Non-pigmented ciliary epithelial cell (primary cell): ENCODE measurements at places on chromosomes 3 and 15.

DNA sequence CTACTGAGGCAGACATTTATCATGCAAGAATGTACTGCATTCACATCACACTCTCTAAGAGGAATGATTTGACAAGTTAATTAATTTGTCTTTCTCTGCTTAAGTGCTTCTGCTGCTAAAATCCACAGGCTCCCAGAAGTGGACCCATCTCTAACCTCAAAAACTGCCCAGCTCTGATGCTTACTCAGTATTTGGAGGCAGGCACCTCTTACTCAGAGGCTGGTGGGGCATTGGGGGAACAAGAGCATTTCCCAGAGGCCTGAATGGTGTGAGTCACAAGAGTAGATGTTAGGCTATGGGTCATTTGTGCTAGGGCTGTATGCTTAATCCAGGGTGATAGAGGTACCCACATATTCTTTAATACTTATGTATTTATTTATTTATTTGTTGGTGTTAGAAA, 34.4 kb upstream of the HCN4 start:
- no peak for DNase-seq

GRCh38 chr15:58467121-58467721, 35.4 kb downstream of the LIPC start:
- DNase-seq, result peak; percentile 49

DNA sequence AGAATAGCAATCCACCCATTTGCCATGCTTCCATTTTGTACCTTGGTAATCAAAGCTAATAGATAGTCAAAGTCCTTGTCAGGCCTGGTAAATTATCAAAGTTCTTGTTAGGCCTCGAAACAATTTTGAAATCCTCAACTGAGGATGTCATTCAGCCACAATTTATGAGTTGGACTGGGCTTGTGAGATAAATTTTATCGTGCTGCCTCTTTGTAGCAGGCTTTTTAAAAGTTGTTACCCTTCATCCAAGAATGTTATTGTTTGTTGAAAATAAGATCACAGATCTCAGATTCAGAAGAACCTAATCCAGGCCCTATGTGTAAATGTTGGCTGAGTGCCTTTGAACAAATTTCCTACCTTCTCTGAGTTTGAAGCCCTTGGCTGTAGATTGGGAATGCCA, 143.3 kb upstream of the PROK2 start:
- DNase-seq, result no peak

DNA sequence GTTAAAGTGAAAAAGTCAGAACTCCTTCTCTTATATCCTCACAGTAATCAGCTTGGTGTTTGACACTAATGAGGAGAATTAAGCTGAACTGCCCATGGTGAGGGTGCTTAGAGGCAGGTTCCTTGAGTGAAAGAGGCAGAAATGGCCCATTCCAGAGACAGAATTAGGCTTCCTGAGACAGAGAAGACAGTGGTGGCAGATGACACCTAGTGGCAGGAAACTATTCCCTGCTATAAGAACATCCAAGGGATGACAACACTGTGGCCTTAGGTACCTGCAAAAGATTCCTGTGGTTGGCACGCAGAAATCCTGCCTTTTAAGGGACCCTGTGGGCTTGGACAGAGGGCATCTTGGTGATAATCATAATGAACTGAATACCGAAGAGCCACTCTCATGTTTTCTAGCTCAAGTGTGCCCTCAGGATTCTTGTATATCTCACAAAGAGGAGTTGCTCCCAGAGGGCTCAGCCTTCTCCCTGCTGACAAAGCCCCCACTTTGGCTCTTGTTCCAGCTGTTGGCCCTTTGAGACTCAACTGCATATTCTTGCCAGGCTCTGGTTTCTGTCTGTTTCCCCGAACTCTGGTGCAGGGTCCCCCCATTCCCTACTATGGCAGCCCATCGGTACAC, 56.0 kb downstream of the KBTBD12 start:
- DNase-seq, result no peak

DNA sequence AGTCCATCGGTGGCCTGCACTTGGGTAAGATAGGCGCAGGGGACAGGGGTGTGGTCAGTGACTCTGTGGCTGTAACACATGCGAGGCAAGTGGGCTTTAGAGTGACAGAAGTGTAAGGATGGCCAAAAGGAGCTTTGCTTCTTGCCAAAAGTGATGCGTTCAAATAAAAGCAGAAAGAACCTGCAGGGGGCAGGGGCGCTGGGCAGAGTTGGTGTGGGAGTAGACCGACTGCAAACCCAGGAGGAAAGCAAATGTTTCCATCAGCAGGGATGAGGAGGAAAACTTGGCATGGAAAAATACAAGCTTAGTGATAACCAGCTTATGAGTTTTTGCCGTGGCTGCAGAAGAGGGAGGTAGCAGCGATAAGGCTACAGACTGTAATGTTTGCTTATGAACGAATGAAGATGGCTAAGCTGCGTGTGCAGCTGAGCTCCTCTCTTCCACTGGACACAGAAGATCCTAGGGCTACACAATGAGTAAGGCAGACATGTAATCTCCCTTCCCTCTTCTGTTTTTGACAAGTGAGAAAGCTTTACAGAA, 149.4 kb downstream of the WNT5A start:
- no peak for DNase-seq

GRCh38 chr15:33742306-33742705, 226.0 kb upstream of the CHRM5 start:
- DNase-seq, result no peak

DNA sequence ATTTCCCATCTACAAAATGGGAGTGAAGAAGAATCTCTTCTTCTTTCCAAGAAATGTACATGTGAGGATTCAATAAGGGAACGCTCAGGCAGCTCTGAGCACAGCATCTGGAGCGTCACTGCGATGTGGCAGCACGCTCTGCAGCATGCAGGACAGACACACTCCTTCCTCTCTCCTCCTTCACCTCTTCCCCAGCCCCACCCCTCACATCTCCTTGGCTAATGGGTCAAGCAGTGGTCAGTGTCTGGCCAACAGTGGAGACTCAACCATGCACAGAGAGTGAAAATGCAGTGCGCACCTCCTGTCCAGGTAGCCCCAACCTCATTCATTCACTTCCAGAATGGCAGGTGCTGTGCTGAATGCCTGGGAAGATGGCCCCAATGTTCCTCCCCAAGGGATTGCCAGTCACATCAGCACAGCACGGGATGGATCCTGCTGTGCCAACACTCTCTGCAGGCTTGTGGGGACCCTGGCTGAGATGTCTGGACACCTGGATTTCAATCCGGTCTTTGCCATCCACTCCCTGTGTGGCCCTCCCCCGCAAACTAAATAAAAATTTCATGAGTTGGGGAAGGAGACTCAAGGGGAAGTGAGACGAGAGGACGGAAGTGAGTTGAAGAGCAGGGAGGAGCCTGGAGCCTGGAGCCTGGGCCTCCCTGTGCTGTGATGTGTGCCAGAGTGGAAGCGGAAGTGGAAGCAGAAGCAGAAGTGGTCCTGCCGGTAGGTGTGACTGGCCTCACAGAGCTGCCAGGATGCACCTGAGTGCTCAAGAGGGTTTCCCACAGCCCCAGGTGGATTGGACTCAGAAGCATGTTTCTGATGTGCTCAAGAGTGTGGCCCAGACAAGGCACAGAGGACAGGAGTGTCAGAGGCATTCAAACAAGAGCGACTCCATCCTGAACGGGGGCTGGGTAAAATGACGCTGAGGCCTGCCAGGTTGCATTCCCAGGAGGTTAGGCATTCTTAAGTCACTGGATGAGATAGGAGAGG, 163.9 kb downstream of the SMAD6 start:
- DNase-seq, result no peak

- DNase-seq, result no peak
Measured at GRCh38 chr3:197482001-197482400, 73.8 kb downstream of the BDH1 start.

GRCh38 chr15:40808861-40809450, 1.7 kb upstream of the DNAJC17 start:
- DNase-seq, result no peak

- DNase-seq, result peak; percentile 5
Measured at GRCh38 chr15:82894971-82895520, 57.5 kb downstream of the HOMER2 start.

DNA sequence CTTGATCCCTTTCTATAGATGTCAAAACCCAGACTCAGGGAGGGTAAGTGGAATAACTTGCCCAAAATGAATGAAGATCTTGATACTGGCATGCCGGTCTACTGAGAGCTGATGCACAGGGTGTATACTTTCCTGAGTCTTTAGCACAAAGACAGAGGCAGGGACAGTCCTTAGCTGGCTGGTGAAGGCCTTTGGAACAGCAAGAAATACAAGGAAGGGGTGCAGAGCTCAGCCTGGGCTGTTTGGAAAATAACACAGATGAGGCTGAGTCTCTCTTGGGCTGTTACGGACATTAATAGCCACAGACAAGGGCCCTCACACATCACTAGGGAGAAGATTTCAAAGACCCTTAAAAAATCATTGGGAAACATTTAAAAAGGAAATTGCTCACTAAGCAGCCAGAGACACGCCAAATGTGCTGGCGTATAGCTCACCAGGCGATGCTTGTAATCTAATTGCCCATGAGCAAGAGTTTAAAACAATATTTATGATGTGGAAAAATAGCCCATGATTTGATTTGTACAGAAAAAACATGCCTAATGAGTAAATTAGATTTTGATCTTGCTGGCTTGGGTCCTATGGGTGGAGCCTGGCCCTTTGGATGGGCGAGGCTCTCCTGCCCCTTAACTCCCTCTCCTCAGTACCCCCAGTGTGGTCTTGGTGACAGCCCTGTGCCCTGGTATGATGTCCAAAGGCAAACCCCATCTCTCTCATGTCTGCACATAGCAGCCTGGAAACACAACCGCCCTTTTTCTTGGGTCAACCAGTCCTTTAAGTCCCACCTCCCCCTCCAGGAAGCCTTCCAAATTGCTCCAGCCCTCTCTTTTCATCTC, 81.8 kb upstream of the MRPS22 start:
- DNase-seq, result no peak

GRCh38 chr15:50275908-50276307, 10.4 kb upstream of the HDC start:
- DNase-seq, result no peak

GRCh38 chr3:133535971-133536881, 37.3 kb upstream of the CDV3 start:
- peak; percentile 88 for DNase-seq

- no peak for DNase-seq
Measured at GRCh38 chr15:60580650-60581376, 101.9 kb upstream of the ICE2 start.

- no peak for DNase-seq
Measured at GRCh38 chr3:193831495-193832455, 238.8 kb downstream of the OPA1 start.

- DNase-seq, result no peak
Measured at GRCh38 chr3:59660852-59661625, 611.2 kb upstream of the CFAP20DC start.

DNA sequence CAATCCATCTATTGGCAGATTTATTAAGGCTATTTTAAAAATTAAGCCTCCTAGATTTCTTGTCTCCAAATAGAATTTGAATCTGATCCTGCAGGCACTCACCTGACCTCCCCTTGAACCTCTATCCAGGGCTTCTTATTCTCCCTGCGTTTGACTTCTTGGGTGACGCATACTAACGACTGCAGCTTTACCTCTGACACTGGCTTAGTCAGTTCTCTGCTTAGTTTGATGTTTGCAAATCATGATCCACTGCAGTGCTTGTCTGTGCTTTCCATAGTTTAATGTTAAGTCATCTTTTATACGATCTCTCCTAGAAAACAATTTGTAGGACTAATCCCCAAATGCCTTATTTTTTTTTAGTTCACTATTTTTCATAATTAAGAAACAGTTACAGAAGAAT, 233.1 kb downstream of the ROBO1 start:
- DNase-seq, result no peak

GRCh38 chr3:59237121-59237520, 187.3 kb upstream of the CFAP20DC start:
- DNase-seq, result no peak

DNA sequence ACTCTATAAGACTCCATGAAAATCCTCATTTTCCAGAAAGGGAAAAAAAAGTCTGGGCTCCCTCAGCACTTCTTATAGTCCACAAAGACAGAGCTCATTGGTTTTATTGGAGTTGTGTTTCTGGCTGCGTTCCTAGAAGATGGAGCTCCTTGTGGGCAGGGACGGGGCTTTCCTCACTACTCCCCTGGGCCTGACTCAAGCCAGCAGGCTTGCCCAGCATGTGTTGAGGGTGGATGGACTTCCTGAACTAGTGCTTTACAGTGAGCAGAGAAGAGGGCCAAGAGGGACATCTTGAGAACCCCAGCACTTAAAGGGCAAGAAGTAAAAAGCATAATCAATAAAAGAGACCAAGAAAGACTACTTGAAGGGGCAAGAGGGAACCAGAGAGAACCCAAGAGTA, 43.2 kb upstream of the EPHB1 start:
- DNase-seq, result no peak

GRCh38 chr3:148269816-148270215, 427.9 kb upstream of the AGTR1 start:
- DNase-seq, result no peak

- DNase-seq, result no peak
Measured at GRCh38 chr3:110246796-110247376, 824.7 kb upstream of the NECTIN3 start.

DNA sequence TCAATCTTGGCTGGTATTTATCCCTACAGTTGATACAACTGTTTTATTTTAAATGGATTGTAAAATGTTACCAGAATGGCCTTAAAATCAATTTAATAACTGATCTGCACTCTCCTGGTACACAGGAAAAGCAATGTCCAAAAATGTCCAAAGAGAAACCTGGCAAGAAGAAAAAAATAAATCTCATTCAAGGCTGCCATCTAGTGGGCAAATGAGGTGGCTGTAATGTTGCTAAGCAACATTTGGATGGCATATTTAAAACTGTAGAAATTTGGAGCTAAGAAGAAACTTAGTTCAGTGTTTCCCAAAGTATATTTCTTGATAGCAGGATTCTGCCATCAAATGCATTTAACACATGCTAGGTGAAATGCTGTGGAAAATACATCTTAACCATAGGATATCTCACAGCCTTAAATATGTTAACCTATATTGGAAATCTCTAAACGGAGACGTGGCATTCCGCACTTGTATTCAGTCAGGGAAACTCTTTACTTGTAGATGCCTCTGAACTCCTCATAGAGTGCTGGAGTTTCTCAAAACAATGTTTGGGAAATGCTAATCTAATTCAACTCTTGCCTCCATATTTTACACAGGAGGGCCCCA, 216.8 kb downstream of the ERC2 start:
- DNase-seq, result peak; percentile 10

GRCh38 chr3:17025594-17026139, 140.9 kb downstream of the PLCL2 start:
- no peak for DNase-seq

- DNase-seq, result no peak
Measured at GRCh38 chr15:59371458-59372351, 966 bp downstream of the MYO1E start.

GRCh38 chr15:96296264-96296663, 34.2 kb upstream of the NR2F2 start:
- DNase-seq, result peak; percentile 81

DNA sequence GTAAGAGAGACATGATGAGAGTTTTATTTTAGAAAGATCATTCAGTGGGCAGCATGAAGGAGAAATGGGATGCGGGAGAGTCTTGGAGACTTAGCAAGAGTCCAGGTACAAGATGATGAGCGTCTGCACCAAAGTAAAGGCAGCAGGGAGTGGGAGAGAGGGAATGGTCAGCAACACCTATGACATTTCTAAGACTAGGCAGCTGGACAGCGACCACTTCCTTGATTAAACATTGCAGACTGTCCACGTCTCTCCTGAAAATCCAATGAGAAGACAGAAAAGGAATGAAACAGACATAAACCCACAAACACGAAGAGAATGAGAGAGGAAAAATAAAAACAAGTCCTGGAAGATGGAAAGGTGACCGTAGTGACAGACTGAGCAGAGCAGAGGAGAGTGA, 46.7 kb upstream of the HEG1 start:
- DNase-seq, result no peak

- DNase-seq, result no peak
Measured at GRCh38 chr3:179148616-179149405, 654 bp downstream of the PIK3CA start.

GRCh38 chr15:39181940-39182339, 398.9 kb upstream of the THBS1 start:
- no peak for DNase-seq
